Hematopoietic multipotent progenitor cell (in vitro differentiated cells): ENCODE measurements at places on chromosomes 13 and 19. TPM values are rescaled to one million over a fixed set of nuclear protein-coding genes. Genes with fewer than 3 reads are reported as not detected.

CELF5 gene
- under 0.01 TPM for total RNA-seq

MTUS2 gene
- not detected for total RNA-seq

CARM1 gene
- total RNA-seq, result 39.3 TPM

DNA sequence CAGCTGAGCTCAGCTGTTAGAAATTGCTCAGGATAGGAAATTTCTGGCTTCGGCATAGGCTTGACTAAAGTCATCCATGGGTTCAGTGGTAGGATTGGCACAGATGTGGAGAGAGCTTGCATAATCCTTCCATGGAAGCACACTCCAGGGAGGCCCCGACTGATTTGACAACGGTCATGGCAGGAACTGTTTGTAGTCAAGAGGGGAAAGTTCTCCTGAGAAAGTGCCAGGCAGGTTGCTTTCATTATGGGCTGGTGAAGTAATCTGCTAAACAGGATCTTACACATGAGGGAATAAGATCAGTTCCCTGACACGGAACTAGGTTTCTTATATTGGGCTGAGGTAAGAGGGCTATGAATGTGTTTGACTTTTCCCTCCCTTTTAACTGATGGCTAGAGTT, 120.1 kb downstream of the RGCC start:
- no peak for DNase-seq

DNA sequence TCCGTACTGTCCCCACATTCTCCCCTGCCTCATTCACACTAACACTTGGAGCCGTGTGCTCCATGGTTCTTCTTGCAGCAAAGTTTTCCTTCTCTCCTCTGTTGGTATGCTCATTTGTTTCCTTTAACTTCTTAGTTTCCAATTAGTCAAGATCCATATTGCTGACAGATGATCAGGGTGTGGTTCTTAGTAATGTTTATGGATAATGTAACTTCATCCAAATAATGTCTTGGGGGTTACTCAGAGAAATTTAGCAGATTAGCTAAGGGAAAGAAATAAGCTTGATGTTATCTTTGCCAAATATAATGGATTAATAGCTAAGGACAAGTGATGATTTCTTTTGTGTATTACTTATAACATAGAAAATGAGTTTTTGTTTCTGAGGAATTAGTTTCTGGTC, 174.4 kb downstream of the NUFIP1 start:
- no peak for DNase-seq

HIF3A gene
- 0.27 TPM for total RNA-seq

GRCh38 chr19:6743714-6744380, 4.4 kb downstream of the TRIP10 start:
- no peak for DNase-seq

DNA sequence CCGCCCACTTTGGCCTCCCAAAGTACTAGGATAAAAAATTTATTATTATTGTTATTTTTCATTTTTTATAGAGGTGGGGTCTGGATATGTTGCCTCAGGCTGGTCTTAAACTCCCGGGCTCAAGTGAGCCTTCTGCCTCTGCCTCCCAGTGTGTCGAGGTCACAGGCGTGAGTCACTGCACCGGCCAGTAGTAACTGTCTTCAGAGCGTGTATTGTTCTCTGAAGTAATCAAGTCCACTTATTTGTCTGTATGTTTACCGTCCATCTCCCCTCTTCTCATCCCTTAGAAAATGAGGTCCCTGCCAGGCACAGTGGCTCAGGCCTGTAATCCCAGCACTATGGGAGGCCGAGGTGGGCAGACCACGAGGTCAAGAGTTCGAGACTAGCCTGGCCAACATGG, 18.2 kb upstream of the SULT2B1 start:
- DNase-seq, result no peak

DNA sequence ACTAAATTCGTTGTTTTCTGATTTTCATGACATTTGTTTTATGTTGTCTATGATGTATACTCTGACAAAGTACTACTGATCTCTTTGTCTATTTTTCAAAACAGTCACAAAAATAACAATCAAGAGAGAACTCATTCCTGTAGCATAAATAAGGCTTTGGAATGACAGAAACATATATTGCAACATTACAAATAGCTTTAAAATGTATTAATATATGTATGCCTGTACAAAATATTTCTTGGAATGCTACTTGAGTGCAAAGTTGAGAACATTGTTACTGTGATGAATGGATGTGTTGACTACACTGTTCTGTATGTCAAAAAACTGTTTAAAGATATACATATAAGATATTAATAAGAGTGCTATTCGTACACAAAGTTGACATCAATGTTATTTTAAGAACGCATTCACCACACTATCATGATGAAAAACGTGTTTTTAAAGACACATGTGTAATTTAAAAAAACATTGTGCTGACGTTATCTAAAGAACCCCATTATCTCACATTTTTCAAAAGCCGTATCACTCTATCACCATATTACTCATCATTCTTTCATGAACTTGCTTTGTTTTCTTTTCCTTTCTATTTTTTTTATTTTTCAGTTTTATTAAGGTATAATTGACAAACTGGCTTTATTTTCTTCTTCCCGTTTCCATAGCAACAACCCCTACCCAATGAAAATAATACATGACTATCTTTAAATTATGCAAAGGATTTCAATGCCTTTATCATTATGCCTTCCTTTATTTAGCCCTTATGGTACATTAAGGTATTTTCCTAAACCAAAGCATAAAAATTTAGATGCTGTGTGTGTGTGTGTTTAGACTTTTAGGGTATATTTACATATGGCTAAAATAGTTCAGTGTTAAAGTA, 918.8 kb downstream of the SLITRK1 start:
- DNase-seq, result no peak

LGALS14 gene
- under 0.01 TPM for total RNA-seq

- DNase-seq, result no peak
These were observed 381.3 kb downstream of the ENOX1 start for GRCh38 chr13:43405457-43405856.

GRCh38 chr13:98004107-98004506, 50.6 kb downstream of the IPO5 start:
- no peak for DNase-seq

DNA sequence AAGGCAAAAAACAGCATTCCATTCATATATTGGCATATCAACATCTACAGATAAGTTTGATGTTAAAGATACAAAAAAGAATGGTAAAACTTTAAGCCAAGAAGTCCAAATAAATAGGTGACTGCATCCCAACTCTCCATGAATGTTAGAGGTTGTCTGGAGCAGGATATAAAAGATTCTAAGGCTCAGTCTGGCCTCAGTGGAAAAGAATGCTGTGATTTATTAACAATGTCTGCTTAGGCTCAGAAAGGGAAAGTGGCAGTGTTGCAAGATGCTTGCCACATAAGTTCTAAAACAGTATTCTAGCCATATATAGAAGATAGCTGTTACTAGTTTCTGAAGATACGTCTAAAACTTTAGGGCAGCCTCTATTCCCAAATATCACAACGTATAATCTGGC, 179.8 kb upstream of the NBEA start:
- DNase-seq, result no peak

DNA sequence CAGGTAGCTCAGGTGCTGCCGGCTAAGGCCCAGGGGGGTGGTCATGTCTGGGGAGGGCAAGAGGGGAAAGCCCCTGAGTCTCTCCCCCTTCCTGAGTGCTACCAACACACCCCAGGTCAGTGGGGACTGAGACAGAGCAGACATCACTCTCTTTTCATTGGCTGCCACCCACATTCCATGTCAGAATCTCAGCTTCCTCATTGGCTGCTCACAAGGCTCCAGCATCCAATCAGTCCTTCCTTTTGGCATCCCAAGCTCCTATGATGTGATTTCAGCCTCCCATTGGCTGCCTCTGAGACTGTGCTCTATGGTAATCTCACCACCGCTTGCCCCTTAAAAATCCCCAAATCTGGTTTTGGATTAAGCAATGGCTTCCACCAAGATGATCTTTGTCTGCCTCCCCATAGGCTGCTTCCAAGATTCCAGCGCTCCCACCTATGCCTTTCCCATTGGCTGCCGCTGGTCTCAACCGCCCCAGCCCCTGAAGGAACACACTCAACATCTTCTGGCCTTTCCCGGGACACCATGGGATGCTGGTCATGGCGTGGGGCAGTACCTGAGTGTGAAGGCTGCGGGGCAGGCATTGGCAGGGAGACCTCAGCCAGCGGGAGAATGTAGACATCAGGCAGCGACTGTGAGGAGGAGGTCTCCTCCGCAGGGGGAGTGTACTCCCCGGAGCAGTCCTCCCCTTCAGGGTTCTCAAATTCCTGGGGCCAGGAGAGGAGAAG, 2.0 kb downstream of the LMTK3 start:
- DNase-seq, result no peak

- no peak for DNase-seq
These were observed 4.8 kb upstream of the MYH14 start for GRCh38 chr19:50198431-50199258.

DNA sequence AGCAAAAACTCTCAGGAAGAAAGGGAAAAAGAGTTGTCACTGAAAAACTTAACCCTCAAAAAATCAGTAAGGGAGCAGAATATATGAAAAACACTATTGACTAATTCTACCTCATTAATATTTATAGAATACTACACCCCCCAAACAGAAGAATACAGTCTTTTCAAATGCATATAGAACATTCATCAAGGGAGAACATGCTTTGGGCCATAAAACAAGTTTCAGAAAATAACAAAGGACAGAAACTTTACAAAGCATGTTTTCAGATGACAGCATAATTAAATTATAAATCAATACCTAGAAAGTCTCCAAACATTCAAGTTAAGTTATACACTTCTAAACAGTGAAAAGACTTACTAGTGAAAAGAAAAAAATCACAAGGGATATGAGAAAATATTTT, 30.5 kb downstream of the SOHLH2 start:
- DNase-seq, result no peak

GRCh38 chr13:42766016-42766415, 15.4 kb upstream of the FAM216B start:
- DNase-seq, result no peak

GRCh38 chr13:114334305-114335053, 20.2 kb downstream of the CHAMP1 start:
- DNase-seq, result no peak

NCCRP1 gene
- total RNA-seq, result under 0.01 TPM

ZSCAN4 gene
- total RNA-seq, result not detected

DNA sequence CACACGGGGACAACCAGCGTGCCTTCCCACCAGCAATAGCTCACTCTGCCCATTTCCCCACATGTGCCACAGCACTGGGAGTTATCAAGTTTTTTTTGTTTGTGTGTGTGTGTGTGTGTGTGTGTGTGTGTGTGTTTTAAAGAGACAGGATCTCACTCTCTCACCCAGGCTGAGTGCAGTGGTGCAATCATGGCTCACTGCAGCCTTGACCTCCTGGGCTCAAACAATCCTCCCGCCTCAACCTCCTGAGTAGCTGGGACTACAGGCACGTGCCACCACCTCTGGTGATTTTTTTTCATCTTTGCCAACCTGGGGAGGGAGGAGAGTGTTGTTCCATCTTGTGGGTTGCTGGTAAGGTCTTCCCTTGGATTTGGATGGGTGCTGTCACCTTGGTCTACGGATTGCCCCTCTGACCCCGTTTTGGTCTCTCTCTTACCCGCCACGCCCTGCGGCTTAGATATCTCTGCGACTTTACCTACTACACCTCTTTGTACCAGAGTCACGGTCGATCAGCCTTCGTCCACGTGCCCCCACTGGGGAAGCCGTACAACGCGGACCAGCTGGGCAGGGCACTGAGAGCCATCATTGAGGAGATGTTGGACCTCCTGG, 22.6 kb downstream of the PGPEP1 start:
- no peak for DNase-seq

ZNF444 gene
- total RNA-seq, result 12.1 TPM

DNA sequence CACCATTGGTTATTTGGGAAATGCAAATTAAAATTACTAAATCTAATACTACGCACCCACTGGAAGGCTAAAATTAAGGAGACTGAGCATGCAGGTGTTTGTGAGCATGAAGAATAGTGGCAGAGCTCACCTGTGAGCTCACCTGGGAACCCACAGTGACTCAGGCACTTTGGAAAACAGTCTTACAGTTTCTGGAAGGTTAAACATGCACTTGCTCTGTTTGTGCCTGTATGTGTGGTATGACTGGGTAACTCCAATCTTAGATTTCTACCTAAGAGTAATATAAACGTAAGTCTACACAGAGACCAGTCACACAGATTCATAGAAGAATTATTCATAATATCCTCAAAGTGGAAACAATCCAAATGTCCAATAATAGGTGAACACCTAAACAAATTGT, 318.8 kb downstream of the ATP8A2 start:
- no peak for DNase-seq

- no peak for DNase-seq
These were observed 96.7 kb downstream of the PCDH9 start for GRCh38 chr13:67133476-67133875.

FAAP24 gene
- total RNA-seq, result 1.6 TPM

- no peak for DNase-seq
These were observed 120.1 kb upstream of the CSNK1A1L start for GRCh38 chr13:37225414-37226070.
